ENCODE measurements at places on chromosomes 3 and 15.
A peak's percentile ranks its signal among the peaks of the same experiment; 100 is the strongest.

- no peak for DNase-seq
These were observed 34.7 kb downstream of the SCG5 start for GRCh38 chr15:32676169-32676568.

GRCh38 chr15:77036537-77037387 is 34.1 kb downstream of the TSPAN3 start:
- no peak for DNase-seq

GRCh38 chr3:133410191-133410892 is 10.5 kb downstream of the BFSP2 start:
- no peak for DNase-seq

DNA sequence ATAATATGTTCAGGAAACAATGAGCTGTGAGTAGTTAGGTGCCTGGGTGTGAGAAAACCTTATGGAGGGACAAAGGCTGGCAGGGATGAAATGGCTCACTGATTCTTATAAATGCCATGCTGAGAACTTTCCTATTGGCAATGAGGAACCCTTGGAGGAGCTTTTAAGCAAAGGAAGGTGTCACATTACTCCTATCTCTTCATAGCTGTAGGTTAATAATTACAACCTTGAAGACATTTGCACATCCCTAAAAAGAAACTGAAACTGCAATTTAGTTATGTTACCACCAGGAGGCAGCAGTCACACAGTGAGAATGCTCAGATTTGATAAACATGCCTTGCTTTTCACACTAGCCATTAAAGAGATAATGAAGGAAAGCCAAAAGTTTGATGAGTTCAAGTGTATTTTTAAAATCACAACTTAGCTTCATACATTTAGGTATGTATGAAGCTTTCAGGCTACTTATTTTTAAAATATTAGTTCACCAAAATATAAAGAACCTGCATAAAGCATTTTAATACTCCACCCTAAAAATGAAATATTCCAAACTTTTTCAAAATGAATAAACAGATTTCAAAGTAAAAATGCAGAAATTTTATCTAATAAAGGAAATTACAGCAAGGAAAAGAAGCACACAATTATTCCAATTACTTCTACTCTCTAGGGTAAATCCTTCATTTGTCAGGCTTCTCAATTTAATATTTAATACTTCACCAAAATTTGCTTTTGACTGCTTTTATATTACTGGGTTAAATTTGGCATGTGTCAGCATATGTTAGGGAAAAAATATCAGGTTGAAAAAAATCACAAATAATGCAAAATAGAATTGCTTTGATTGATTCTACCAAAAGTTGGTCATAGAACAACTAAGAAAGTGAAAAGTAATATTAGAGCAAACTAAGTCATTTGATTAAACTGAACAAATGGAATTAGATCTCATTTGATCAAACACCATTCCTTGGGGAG is 136.9 kb upstream of the SLC2A2 start:
- no peak for DNase-seq

DNA sequence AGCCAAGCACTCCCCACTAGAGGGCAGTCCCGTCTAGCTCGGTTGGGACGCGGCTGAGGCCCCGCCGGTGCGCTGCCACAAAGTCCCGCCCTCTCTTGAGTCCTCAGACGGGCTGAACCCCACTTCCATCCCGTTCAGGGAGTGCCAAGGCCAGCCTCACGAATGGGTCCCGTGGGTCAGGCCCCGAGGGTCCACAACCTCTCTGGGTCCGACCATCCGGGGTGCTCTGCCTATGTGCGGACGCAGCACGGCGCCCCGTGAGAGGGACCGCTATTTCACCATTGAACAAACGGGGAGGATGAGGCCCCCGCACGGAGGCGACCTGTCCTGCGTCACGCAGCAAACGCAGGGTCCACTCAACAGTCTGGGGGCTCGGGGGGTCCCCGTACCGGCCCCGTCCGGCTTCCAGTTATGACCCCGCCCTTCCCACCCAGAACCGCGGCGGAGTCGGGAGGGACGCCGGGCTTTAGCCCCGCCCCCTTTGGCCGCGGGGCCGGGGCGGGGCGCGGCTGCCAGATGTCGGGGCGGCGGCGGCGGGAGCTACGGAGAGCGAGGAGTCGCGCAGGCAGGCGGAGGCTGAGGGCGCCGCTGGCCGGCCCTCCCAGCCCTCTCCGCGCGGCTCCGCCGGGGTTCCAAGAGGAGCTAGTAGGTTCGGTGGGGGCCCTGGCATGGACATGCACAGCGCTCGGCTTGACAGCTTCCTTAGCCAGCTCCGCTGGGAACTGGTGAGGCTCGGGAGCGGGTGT is at the start of gene INKA1:
TSS of gene INKA1 (plus strand) at position 543 of the 746 bp plus-strand sequence. CDS start at position 675, 132 bp downstream.
- peak; percentile 88 for DNase-seq

DNA sequence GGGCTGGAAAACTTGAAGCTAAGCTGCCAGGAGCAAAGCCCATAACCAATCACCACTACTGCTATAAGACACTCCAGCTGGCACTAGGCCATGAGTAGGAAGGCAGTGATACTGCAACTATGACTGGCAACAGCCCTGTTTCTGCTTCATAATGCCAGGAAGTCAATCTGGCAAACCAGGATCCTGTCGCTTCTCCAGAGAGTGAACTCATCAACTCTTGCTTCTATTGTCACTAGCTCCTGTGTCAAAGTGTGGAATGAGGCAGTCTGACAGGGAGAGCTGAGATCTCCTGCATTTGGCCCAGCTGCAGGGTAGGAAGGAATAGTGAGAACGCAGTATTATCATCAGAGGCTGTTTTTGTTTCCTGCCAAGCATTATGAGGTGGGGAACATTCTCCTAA is 105.3 kb downstream of the CTNNB1 start:
- DNase-seq: no peak

GRCh38 chr3:138469874-138470273 is 35.5 kb downstream of the ESYT3 start:
- DNase-seq: no peak

DNA sequence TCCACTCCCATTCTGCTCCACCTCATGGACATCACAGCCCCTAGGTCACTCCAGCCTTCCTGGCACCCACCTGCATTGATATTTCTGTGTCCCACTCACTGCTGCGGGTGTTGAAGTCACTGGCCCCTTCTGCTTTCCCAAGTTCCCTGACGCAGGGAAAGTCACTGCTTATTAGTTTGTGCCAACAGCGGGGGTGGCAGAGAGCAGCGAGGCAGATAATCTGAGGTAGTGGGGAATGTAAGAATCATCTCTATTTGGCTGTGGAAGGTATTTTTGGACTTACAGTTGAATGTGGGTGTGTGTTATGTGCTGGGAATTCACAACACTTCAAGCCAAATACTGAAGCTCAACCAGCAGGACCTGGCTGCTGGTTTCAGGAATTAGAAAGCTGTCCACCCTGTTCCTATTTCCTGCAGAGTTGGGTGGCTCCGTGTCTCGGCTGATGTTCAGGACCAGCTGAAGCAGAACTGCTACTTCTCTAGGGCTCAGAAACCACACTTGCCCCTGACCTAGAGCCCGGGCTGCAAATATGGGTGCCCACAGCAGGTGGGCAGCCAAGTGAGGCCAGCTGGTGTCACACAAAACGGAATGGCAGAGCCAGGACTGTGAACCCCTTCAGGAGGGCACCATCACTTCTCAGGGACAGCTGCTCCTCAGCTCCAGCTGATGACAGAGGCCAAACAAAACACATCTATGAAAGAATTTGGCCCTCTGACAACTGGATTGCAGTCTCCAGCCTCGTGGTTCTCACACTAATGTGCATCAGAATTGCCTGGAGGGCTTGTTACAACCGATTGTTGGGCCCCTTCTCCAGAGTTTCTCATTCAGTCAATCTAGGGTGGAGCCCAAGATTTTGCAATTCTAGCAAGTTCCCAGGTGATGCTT is 57.7 kb downstream of the SEMA5B start:
- no peak for DNase-seq

- DNase-seq: no peak
These were observed 23.3 kb downstream of the ST3GAL6 start for GRCh38 chr3:98786364-98787006.

DNA sequence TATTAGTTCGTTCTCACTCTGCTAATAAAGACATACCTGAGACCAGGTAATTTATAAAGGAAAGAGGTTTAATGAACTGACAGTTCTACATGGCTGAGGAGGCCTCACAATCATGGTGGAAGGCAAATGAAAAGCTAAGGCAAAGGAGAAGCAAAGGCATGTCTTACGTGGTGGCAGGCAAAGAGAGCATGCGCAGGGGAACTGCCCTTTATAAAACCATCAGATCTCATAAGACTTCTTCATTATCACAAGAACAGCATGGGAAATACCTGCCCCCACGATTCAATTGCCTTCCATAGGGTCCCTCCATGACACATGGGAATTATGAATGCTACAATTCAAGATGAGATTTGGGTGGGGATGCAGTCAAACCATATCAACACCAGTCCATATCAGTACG is 133.5 kb downstream of the ZNF621 start:
- no peak for DNase-seq

DNA sequence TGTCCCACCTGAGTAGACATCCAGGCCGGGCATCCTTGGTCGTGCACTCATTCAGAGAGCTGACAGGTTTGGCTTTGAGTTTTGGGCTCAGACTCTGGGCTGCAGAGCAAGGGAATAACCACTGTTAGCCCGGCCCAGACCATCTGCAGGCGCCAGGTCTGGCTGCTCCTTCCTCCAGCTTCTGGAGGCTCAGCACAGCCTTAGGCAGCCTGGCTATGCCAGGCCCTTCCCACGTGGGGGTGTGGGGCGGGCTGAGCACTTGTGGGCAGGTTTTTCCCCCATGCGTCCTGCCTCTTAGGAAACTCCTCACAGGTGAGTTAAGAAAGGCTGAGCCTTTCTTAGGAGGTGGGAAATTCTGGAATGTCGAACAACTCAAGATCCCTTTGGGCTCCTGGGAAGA is 11.2 kb downstream of the PLA2G4B start:
- DNase-seq: no peak

DNA sequence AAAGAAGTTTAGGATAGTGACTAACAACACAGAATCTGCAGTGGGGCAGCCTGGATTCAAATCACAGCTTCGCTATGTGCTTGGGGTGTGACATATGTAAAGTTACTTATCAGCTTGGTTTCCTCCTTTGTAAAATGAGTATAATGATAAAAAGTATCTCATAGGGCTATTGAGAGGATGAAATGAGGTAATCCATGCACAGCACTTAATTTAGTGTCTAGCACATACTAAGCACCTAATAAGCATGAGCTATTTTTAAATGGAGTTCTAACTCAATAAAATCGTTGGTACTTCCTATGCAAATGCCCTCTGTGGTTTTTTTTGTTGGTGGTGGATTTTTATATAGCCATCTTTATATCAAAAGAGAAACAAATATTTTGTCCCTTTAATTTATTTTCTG is 503.8 kb downstream of the MECOM start:
- no peak for DNase-seq

GRCh38 chr3:71425491-71426071 is 157.9 kb downstream of the FOXP1 start:
- no peak for DNase-seq

DNA sequence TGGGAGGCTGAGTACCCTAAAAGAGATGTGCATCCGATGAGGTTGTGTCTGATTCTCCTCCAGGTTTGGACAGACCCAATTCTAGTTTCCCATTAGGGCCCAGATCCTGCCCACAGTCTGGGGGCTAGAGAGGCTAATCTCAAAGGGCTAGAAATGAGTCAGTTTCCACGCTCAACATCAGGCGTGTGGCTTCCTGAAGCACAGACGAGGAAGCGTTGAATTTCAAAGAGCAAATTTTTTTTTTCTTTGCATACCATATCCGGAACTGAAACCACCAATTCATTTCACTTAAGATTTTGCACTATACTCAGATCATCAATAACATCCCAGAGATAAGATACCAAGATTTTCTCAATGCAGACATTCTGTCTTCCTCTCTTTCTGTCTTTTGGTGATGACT is 173.8 kb upstream of the BCL6 start:
- no peak for DNase-seq

DNA sequence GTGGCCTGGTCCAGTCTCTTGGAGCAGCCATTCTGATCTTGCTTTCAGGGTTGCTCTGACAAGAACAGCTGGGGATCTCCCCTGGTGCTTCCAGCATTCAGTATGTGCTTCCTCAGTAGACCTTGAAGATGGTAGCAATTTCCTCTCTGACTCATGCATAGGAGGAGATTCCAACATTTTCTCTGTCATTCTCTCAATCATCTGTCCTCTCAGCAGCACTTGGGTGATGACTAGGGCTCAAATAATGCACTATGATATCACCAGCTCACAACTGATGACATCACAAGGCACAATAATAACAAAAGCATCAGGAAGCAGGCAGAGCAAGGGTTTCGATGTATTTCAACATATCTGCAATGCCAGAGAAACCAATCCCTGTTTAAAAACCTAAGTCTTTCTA is 52.7 kb downstream of the NFKBIZ start:
- no peak for DNase-seq

- DNase-seq: no peak
These were observed 15.3 kb downstream of the PYDC2 start for GRCh38 chr3:191476066-191476772.

DNA sequence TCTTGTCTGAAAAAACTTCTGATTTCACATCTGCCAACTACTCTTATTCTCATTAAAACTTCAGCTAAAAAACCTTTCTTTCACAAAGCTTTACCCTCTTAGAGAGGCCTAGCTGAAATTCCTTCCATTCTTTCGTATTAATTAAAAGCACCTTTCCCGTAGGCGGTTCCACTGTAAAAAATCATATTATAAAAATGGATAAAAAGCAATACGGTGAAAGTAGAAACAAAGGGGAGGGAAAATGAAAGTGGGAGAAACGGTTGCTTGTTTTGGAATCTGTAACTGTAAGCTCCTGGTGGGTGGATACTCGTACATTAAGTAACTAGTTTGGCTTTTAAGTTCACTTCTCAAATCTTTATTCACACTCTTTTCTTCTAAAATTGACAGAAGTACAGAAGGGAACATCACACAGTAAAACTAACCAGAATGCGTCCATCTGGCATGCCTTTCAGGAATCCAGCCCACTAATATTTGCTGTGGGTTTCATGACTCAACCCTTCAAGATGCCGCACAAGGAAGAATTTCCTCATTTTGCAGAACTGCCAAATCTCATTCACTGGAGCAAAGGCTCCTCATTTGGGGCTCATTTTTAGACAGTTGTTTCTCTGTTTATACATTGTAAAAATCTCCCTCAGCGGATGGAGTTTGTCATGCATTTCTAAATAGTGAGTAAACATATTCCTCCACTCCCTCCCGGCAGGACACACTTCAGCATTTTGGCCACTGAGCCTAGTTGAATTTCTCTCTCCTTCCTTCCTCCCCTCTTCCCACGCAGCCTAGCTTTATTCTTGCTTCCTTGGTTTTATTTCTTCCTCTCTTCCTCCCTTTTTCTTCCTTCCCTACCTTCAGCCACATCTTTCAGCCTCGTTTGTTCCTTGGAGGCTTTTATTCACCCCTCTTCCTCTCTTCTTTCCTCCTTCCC is 419.5 kb upstream of the NAALADL2 start:
- no peak for DNase-seq

Measured in HEK293T (cell line).